ENCODE measurements at places on chromosomes 16 and 17. TPM values are rescaled to one million over a fixed set of nuclear protein-coding genes. Genes with fewer than 3 reads are reported as not detected.

The KRTAP4-6 gene
- total RNA-seq, result not detected

The NDRG4 gene
- total RNA-seq, result 1.8 TPM

The SLFN12L gene
- 0.17 TPM for total RNA-seq

The ITGA2B gene
- 0.26 TPM for total RNA-seq

The SLC22A31 gene
- 0.17 TPM for total RNA-seq

The NEUROD2 gene
- not detected for total RNA-seq

The NXN gene
- 53.8 TPM for total RNA-seq

The COIL gene
- total RNA-seq, result 11.8 TPM

The PRAC2 gene
- total RNA-seq, result not detected

The CLDN6 gene
- total RNA-seq, result not detected

Measured in fibroblast of lung (primary cell).